ENCODE measurements at places on chromosomes 12 and 14. TPM values are rescaled to one million over a fixed set of nuclear protein-coding genes. Genes with fewer than 3 reads are reported as not detected.

Gene RPL10L
- total RNA-seq, result not detected

GRCh38 chr14:53126731-53127130 lies 26.4 kb downstream of the DDHD1 start:
- DNase-seq, result no peak

GRCh38 chr14:49193332-49194065 lies 392.7 kb downstream of the RPS29 start:
- no peak for DNase-seq

DNA sequence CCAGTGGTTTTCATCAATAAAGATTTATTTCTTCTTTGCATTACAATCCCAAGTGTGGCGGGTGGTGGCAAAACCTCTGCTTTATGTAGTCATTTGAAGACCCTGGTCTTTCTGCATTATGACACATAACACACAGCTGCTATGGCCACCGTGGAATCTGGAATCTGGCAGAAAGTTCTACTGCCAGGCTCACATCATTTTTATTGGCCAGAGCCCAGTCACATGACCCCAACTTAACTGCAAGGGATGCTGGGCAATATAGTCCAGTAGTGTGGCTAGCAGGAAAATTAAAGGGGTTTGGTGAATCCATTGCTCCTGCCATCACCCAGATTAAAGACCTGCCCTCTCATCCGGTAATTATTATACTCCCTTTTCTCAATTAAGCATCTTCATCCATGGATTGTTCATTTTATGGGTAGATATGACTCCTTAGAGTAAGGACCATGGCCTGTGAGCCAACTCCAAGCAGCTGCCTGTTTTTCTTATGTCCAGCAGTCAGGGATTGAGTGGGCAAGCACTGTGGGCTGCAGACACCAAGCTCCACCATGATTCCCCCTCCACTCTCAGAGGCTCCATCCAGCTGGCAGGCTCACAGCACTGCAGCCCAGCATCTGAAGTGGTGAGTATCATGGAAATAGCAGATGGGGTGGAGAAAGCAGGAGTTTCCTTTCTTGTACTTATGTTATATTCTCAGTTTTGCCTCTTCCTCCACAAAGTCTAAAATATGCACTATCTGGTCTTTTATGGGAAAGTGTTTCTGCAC lies 1030.7 kb downstream of the AACS start:
- DNase-seq, result no peak

DNA sequence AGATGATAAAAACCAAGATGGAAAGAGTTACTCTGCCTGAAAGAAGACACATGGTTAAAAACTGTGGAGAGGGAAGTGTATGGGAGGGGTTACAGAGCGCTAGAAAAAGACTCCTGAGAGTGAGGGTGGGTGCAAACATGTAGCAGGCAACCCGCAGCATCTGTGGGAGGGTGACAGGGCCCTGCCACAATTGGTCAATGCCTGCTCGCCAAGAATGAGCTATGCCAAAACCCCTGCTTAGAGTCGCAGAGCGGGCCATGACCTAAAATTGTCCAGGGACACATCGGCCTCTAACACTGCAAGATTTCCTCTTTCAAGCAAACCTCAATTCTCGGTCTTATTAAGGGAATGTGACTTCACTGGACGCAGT lies 700 bp downstream of the PRKAG1 start:
- DNase-seq, result no peak

Measured in breast epithelium (tissue), 4 donors.